ENCODE measurements at places on chromosomes 12 and 14.

DNA sequence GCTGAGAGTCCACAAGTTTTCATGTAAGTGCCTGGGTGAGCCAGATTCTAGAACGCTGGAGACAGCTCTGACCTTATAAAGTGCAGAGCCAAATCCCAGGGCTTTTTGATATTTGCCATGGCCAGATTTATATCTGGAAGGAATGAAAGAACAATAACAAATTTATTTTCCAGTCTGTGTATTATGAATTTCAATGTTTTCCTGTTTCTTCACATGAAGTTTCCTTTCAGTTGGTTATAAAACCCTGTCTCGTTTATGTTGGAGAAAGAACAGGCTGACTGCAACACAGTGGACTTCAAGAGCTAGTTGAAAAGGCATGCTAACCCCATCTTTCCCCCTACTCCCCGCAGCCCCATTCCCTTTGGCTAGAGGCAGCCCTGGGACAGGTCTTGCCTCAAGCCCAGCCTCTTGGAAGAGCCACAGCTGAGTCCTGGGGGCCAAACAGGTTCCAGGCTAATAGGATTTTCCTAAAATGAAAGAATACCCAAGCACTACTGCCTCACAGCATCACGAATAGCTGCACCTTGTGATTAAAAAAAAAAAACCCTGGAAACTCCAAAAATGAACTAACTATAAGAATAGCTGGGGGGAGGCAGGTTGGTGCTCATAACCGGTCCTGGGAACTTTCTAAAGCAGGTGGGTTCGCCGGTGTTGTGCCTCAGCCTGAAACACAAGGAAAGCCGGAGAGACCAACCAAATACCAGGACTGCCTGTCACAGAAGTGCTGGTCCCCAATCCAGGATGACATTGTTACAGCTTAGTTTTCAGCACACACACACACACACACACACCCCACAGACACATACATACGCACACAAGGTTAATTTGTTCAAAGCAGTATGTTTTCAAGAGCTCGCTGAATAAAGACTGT lies 1.5 kb downstream of the FBLN5 start:
- DNase-seq = peak; percentile 31

GRCh38 chr12:53190108-53190729 lies 9.5 kb upstream of the CSAD start:
- DNase-seq = no peak

DNA sequence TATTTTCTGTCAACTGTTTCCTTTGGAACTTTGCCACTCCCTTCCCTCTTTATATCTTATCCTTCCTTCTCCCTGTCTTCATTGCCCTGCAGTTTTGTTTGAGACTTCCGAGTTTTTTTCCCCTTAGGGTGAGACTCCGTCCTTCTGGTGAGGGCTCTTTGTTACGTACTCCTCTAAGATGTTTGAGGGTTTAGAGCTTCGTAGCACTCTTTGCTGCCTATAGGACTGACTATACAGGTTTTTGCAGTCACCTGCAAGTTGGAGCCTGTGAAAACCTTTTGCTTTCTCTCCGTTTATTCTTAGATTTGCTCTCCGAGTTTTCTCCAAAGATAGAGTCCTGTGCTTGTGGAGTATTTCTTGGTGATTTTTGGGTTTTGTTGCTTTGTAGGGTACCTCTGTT lies 41.7 kb upstream of the MYRFL start:
- no peak for DNase-seq

- DNase-seq = no peak
Measured at GRCh38 chr12:33323823-33324222, 115.8 kb downstream of the SYT10 start.

- DNase-seq = no peak
Measured at GRCh38 chr12:2168808-2169207, 116.0 kb downstream of the CACNA1C start.

- DNase-seq = no peak
Measured at GRCh38 chr12:49674318-49674981, 32.8 kb downstream of the FMNL3 start.

DNA sequence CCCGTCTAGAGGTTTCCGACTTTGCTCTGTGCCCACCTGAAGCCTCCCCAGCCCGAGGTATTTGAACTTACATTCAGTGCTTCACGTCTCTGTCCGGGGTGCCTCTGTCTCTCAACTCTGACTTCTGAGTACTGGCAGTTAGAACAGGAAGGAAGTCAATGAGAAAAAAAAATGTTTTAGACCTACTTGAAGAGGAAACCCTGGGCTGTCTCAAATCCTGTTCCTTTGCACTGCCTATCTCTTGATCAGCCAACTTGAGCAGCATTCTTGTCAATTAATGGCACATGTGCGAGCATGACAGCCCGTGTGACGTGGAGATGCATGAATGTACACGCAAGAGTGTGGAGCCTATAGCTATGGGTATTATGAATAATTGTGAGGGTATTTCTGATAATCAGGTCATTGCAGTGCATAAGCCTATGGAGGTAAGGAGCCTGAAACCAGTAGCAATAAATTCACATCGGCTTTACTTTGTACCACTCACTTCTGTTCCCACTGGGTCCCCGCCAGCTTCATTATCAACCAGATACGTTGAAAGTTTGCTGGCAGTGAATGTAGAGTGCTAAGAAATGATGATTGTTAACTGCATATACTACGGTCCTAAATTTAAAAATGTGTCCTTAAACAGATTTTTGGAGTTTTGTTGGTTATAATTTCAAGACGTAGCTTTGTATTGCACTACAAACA lies at the start of gene ARHGDIB:
Gene ARHGDIB (minus strand): TSS at position 136 of the 687 bp plus-strand sequence. CDS start 10,889 bp downstream, outside the sequence.
- peak; percentile 97 for DNase-seq

DNA sequence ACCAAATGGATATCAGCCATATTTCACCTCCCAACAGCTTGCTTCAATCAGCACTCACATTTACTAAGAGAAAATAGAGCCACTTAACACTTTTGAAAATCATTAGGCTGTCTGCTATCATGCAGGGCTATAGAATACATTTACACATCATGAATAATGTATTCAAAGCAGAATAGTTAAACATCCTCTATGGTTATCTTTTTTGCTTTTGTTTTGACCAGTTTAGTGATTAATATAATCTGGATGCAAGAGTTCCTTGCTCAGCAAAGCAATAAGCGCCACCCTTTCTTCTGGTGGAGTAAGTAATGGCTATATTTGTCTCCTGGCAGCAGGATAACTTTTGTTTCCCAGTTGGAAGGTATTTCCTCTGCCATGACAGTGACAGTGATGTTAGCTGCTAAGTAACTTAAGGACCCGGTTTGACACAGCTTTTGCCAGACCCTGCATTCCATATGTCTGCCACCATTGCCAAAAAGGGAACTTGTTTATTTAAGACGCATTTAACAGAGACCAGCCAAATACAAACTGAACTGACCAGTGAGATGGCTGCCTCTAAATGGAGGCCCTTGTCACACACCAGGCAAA lies 70.3 kb upstream of the NR2C1 start:
- no peak for DNase-seq

Measured in common myeloid progenitor, CD34-positive (primary cell).